ENCODE measurements at places on chromosomes 13 and 19.

GRCh38 chr13:94315188-94315587 is 164.3 kb downstream of the DCT start:
- no peak for DNase-seq

GRCh38 chr19:35539850-35540249 is 5.6 kb upstream of the TMEM147 start:
- DNase-seq = no peak

DNA sequence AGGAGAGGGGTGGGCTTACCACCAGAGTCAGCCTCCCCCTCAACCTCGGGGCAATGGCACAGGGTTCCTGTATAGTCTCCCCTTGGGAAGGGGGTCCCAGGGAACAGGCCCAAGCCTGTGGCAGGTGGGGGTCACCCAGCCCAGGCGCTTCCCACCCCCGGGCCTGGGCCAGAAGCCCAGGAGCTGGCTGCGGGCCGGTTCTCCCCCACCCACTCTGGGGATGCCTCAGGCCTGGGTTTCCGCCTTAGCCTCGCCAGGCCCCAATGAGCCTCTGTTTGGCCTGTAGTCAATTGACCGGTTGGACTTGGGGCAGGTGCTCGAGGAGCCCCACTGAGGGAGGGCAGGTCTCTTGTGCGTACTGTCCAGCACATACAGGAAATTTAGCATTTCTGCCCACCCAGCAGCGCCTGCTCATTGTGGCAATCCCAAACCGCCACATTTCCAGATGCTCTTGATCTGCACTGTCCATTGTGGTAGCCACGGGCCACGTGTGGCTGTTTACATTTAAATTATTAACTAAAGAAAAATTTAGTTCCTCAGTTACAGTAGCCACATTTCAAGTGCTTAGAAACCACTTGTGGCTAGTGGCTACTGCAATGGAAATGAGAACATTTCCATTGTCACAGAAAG is 9.9 kb downstream of the LYL1 start:
- no peak for DNase-seq

DNA sequence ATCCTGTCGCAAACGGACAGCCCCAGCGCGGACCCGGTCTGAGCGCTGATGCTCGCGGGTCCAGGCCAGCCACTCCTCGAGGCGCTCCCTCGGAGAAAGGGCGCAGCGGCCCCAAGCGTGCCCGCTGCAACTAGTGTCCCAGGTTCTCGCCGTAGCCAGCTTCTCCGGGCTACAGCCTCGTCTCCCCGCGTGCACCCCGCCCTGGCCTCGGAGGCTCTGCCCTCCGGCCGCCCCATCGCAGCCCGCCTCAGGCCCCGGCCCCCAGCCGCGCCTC is 487 bp downstream of the FLT1 start:
- DNase-seq = no peak

GRCh38 chr13:77196052-77196618 is 130.8 kb downstream of the MYCBP2 start:
- no peak for DNase-seq

DNA sequence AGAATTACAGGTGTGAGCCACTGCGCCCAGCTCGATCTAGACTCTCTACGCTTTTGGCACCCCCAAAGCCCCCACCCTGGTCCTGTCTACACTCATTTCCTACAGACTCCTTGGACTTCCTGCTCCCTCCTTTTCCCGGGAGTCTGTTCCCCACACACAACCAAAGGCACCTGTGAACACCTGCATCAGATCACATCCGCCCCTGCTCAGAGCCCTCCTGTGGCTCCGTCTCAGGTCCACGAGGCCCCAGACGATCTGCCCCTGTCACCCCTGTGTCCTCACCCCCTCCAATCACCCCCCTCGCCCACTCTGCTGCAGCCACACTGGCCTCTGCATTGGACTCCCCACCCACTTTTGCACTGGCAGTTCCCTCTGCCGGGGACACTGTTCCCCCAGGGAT is 12.4 kb upstream of the PAK4 start:
- DNase-seq = no peak

DNA sequence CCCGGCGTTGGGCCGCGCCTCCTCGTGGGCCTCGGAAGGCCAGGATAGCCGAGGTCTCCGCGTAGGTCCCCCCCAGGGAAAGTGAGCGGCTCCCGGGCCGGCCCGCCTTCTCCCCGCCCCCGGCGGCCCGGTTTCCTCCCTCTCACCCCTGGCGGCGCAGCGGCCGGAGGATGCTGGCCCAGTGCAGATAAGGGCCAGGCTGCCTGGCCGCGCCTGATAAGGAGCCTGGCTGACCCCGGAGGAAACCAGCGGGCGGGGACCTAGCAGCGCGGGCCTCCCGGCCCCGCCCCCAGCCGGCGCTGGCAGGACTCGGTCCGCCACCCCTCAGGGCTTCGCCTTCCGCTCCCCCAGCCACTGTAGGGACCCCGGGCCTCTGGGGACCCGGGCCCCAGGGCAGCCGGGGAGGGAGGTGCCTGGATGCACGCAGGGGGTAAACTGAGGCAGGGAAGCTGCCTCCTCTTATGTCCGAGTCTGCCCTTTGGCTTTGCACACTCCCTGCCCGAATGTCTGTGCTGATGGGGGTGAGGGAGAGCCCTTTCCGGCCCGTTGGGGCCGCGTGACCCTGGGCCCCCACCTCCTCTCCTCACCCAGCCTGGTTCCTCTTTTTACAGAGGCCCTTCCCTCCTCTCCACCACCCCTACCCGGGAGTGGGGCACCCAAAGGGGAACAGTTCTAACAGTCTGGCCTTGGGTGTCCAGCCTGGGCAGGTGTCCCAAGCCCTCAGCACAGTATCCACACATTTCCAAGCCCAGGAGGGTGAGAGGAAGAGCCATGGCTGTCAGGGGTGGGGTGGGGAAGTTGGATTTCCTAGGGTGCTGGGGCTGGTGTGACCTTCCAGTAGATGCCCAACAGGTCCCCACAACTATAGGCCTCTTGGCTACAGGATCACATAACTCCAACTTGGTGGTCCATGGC is at the start of gene LYL1:
TSS of gene LYL1 (minus strand) at position 193 of the 915 bp plus-strand sequence. CDS start 1,687 bp downstream, outside the sequence.
- DNase-seq = peak; percentile 74

DNA sequence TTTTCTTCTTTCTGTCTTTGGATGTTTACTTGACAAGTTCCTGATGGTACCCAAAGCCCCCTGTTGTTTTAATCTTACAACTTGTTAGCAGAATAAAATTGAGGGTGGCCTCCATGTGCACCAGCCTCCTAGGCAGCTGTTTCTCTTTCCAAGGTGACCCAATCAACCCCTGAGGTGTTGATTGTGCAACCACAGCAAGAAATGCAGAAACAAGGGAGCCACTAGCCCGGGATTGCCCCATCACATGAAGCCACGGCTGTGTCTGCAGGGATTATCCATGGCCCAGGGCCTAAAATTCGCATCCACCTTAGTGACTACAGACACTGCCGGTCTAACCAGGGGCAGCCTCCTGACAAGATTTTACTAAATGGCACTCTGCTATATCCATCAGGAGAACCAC is 14.4 kb downstream of the CEACAM4 start:
- DNase-seq = peak; percentile 57

DNA sequence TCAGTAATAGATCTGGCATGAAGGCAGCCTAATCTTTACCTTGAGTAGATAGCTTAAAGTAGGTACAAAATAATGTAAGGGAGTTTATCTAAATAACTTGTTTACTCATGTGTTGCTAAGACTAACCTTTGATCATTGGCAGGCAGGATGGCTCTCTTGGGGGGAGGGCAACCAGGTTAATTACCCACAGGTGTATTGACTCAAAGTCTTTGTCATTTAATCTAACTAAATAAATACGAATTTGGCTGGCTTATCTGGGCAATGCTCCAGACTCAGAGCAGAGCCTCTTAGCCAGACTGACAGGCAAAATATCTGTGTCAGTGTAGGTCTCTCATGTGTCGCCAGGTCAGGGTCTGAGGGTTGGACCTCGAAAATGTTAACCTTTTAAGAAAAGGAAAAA is 283.4 kb upstream of the KLHL1 start:
- DNase-seq = no peak

DNA sequence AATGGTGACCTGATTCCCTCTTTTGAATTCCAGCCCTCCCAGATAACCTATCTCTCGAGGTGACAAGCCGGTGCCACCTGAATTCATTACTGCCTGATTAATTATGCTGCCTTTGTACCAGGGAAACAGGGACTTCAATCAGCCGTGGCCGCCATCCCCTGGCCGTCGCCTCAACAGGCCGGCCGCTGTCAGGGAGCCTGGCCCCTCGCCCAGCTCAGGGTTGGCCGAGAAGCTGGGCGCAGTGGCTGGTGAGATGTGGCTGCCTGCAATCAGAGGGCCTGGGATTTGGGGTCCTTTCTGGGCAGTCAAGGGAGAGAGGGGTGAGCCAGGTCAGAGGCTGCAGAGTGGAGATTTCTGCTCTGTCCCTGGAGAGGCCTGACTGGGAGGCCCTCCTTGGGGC is 91.2 kb downstream of the KCTD15 start:
- DNase-seq = no peak

DNA sequence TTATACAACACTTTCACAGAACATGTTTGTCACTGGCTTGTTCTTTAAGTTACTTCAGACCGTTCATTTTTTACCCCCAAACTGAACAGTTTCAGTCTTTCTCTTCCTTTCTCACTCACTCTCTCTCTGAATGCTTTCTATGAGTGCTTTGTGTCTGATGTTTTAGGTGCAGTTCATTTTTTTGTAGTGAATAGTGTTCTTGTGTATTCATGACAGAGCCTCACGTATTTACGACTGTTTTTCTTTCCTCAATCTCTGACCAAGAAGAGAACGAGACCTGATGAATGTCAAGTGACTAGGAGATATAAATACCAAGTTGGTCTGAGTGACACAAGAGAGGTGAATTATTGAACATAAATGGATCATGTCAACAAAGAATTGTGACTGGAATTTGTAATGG is 1525.0 kb upstream of the MIR17HG start:
- DNase-seq = no peak

- no peak for DNase-seq
These were observed 543.6 kb downstream of the RFC3 start for GRCh38 chr13:34361560-34361959.

- no peak for DNase-seq
These were observed 16.9 kb downstream of the UBAC2 start for GRCh38 chr13:99217461-99218110.

DNA sequence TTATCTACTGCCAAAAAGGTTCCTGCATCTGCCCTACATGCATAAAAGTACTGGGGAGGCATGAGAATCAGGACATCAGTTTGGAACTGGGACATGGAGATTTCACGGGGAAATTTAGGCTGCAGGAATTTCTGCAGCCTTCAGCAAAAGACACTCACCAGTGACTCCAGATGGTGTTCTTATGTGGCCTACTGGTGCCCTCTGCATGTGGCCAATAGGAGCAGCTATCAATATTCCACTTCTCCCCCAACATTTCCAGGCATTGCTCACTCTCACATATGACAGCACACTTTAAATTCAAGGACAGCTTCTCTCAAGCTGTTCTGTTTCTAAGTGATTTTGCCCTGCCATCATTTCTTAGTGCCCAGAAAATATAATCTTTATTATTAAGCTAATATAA is 570.5 kb upstream of the ARGLU1 start:
- no peak for DNase-seq

GRCh38 chr13:52810526-52810925 is 37.9 kb downstream of the PCDH8 start:
- no peak for DNase-seq

DNA sequence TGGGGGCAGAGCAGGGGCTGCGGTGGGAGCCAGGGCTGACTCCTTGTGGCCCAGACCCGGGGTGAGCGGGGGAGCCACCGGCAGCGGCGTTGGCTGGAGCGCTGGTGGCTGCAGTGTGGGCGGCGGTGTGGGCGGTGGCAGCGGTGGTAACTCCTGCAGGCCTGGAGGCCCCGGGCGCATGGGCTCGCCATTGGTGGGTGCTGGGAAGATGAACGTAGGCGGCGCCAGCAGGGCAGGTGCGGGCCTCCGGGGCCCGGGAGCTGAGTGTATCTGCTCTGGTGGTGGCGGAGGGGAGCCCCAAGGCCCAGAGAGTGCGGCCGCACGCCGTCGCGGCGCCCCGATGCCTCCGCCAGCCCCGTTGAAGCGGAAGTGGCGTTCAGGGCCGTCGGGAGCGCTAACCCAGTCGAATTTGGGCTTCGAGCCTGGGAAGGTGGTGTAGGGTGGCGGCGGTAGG is 2.0 kb downstream of the GGN start:
- DNase-seq = no peak

- no peak for DNase-seq
These were observed 2.1 kb upstream of the CEACAM7 start for GRCh38 chr19:41689993-41690800.

DNA sequence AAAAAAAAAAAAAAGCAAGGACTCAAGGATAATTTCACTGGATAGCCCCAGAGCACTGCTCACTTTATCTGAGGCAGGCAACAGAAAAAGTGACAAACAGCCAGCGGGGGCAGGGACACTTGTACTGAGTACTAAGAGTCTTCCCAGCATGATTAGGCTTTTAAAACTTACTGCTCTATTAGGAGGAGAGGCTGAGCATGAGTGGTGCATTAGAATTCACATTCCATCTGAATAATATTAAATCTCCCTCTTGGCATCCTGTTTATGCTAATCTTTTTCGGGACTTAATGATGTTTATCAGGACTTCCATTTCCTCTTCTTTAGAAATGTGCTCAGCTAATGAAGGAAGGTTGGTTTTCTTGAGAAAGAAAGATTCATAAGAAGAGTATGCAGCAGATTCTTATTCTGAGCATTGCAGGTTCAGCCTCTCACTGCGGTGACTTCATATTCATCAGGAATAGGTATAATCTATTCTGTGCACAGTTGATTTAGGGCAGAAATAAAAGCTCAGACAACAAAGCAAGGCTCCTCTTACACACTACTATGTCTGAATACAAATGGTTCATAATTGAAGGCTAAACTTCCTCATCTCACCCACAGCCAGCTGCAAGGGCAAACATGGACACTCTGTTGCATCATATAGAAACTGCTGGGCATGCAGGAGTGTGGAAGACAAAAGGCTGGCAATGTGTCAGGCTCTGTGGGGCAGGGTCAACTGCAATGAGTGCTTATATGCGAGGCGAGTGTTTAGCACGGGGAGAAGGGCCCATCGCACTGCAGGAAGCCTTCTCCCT is 107.0 kb downstream of the KL start:
- peak; percentile 68 for DNase-seq

DNA sequence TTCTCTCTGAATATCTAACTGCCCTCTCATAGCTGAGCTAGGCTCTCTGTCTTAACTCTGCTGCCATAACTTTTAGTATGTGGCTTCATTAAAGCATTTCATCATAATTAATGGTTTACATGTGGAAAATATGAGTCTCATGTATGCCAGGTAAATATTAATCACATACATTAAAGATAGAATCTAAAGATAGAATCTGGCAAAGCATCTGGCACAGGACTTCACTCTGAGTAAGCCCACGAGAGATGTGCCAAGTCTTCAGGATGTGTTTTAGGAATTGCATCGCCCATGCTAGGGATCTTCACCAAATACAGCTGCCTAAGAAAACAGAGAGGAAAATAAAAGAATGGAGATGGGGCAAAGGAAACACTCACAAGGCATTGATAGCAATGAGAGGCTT is 285.8 kb downstream of the DIAPH3 start:
- DNase-seq = no peak

DNA sequence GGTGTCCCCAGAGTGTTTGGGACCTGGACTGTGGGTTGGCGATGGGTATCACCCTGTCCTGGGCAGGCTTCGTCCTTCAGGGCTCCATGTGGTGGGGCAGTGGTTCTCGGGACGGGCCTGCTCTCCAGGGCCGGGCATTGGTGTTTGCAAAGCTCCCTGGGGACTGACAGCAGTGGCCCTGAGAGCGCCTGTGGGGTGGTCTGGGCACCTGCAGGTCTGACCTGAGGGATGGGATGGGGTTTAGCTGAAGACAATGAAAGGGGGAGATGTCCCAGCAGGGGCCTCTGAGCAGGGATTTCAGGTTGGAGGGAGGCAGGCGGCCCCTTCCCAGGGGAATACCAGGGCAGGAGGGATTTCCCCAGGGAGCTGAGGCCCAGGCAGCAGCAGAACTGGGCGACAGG is 68.3 kb upstream of the MCF2L start:
- DNase-seq = no peak
